ENCODE measurements at places on chromosomes 2 and 18. TPM values are rescaled to one million over a fixed set of nuclear protein-coding genes. Genes with fewer than 3 reads are reported as not detected.

The B3GNT7 gene
- 14.3 TPM for total RNA-seq

The L3MBTL4 gene
- total RNA-seq: 11.9 TPM

The TIGD1 gene
- 13.6 TPM for total RNA-seq

The PROKR1 gene
- total RNA-seq: not detected

The ANKRD30B gene
- total RNA-seq: not detected

The NLRC4 gene
- total RNA-seq: 0.78 TPM

The ABHD1 gene
- 1.5 TPM for total RNA-seq

The IL36RN gene
- not detected for total RNA-seq

The WDCP gene
- 22.3 TPM for total RNA-seq

GRCh38 chr2:72915907-72916742 lies 1.2 kb upstream of the EMX1 start:
- peak; percentile 74 for DNase-seq

GRCh38 chr2:21070341-21071257 lies 26.7 kb upstream of the APOB start:
- no peak for DNase-seq

GRCh38 chr2:9311488-9311887 lies 104.9 kb downstream of the ASAP2 start:
- DNase-seq: no peak

DNA sequence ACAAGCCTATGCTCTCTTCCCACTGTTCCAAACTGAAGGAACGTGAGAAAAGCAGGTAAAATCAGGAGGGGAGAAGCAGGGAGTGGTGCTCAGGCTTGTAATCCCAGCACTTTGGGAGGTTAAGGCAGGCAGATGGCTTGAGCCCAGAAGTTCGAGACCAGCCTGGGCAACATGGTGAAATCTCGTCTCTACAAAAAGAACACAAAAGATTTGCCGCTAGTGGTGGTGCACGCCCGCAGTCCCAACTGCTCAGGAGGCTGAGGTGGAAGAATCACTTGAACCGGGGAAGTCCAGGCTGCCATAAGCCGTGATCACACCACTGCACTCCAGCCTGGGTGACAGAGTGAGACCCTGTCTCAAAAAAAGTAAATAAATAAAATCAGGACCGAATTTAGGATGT lies 1.3 kb upstream of the TMSB10 start:
- DNase-seq: no peak

- no peak for DNase-seq
Measured at GRCh38 chr2:233429175-233429897, 75.0 kb downstream of the DGKD start.

DNA sequence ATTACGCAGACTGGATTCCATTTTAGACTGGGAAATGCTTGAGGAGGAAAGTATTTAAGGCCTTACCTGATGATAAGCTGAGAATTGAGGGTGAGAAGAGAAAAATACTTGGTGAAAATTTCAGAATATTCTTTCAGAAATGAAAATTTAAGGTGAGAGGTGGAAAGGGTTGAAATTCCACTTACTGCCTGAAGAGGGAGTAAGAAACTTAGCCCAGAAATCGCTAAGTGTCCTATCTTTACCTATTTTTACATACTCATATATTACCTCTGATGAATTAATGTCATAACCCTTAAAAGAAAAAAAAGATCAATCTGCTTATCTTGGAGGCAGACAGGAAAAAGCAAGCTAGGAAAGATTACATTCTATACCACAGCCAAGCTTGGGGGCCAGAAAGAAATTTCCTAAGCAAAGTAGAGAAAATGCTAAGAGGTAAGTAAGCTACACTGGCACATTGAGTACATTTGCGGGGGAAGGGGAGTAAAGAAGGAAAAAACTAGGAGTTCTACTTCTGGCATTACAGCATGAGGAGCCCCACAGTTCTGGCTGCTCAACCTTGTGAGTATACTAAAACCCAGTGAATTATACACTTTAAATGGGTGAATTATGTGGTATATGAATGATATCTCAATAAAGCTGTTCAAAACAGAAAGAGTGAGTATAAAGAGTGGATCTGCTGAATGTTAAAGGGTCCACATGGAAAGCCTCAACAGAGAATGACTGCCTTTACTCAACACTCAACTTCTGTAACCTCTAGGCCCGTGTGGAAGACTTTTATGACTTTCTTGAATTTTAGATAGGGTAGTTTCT lies 33.8 kb downstream of the SMC6 start:
- peak; percentile 55 for DNase-seq

DNA sequence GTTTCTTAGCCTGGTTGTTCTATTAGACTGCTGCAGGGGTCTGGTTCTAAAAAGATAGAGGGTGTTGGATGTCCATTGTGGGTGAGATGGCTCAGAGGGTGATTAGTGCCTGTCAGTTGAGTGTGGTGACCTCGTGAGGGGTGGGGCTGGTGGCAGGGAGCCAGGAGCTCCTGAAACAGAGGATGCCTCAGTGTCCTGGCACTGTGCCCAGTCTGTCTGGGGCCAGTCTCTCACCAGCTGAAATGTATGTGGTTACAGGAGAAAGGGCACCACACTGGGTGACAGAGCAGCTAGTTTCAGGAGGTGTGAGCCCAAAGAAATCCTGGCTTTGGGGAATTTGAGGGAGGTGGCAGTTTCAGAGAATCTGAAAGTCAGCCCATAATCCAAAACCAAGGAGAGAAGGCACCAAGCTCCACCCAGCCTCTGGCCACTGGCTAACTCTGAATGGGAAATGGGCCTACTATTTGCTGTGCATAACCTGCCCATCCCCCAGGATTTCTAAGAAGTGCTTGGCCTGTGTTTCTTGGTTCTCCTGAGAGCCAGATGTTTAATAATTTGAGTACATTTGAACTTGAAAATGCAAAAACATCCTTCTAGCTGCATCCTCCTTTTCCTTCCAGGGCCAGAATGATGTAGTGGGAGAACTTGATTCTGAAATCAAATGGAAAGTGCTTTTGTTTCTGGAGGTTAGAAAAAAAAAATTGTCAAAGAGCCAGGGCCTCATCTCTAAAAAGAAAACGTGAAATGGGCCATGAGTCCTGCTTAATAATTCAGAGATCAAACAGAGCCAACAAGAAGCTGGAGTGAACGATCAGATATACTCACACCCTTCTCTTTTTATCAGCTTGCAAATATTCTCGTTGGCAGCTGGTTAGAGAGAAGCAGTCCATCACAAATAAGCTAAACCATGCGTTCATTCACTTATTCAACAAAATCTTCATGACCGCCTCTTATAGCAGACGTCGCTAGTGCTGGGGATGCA lies 92.3 kb downstream of the B3GNT2 start:
- DNase-seq: no peak

DNA sequence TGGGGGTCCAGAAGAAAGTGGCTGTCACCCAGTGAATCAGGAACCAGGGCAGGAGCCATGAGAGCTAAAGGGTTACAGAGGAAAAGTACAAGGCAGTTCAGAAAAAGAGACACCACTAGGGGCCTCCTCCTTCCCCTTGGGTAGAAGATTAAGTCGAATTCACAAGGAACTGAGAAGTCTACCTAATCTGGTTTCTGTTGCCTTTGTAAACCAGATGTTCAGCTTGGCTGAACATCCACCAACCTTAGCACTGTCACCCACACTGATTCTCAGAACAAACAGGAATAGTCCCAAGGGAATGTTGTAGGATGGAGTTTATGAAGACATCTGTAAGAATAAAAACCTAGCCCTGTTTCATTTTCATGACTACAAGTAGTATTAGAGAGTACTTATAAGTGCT lies 90.4 kb upstream of the NOSTRIN start:
- peak; percentile 62 for DNase-seq

DNA sequence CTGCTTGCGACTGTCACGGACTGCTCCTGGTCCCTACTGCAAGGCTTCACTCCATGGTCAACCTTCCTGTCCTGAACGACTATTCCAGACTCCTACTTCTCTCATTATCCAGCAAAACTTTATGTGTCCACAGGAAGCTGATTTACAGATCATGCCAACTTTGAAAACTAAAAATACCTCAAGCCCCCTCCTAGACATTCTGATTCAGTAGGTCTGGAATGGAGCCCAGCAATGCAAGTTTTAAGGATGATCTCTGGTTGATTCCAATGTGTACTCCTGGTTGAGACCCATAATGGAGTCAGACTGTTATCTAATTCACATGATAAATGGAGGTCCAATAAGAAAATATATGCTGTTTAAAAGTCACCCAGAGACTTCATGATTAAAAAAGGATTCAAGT lies 13.1 kb upstream of the LRATD1 start:
- no peak for DNase-seq

- no peak for DNase-seq
Measured at GRCh38 chr2:44753552-44754285, 187.8 kb upstream of the SIX3 start.

DNA sequence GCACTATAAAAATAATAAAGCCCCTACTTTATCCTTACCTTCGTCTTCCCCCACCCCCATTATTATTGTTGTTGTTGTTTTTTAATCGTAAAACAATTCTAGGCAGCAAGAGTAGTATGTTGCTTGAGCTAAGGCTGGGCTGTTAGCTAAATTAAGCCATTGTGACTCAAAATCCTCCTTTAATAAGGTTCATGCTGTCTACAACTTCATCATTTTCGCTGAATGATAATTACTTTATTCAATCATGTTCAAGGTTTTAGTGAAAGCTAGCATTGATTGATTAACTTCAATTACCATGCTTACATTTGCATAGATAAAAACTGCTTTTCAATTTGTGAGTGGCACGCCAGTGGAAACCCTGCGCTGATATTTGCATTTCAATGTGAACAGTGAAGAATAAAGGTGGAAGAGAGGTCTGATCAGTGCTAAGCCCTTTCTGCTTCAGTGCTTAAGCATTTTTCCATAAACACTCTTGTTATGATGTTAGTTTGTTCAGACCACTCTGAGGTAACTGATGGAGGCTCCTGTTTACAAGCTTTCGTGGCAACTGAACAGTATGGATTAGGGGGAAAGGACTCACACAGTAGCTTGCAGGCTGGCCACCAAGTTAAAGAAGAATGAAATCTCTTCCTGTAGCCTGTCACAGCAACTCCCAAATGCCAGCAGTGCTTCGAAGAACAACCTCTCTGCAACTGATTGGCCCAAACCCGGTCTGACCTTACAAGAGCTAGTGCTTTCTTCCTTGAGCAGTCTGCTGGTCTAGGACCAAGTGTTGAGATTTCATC lies 156.8 kb downstream of the GPD2 start:
- no peak for DNase-seq

DNA sequence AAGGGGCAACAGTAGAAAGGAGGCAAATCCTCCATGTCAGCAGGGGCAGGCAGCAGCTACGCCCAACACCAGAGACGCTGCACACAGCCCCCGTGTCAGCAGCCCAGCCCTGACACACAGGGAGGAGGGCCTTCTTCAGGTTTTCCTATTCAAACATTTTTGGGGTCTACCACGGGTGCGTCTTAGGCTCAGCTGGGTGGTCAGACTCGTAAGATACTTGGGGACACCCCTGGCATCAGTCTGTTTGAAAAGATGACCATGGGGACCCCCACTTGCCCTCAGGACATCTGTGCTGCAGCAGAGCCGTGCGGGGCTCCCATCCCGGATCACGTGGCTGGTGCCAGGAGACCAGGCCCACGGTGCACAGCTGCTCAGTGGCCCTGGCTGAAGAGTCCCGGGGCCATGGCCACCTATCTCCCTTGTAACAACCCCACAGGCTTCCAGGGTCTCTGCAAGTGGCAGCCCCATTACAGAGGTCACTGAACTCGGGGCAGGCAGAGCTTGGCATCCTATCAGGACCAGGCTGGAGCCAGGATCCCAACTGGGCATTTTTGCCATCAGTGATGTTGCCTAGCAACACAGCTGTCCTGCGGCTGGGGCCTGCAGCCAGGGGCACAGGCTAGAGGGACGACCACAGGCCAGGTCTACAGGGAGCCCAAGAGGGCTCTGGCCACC lies 82.5 kb downstream of the EDAR start:
- no peak for DNase-seq

All from B cell (primary cell).